T1000 (cell line): ENCODE measurements at places on chromosomes 11 and 22.

DNA sequence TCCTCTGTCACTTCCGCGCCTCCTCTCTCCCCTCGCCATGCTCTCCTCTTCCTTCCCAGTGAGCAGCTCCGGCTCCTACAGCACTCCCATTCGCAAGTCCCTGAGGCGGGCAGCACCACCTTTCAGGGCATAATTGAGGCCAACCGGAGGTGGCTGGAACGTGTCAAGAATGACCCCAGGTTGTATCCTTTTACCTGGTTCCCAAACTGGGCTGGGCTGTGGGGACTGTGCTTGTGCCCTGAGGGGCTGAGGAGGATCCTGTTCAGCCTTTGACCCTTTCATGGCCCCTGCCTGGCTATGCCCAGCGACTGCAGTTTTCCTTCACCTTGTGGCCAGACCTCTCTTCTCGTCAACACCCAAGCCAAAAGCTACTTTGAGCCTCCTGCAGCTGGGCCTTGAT, 84.1 kb downstream of the CEP164 start:
- no peak for DNase-seq

DNA sequence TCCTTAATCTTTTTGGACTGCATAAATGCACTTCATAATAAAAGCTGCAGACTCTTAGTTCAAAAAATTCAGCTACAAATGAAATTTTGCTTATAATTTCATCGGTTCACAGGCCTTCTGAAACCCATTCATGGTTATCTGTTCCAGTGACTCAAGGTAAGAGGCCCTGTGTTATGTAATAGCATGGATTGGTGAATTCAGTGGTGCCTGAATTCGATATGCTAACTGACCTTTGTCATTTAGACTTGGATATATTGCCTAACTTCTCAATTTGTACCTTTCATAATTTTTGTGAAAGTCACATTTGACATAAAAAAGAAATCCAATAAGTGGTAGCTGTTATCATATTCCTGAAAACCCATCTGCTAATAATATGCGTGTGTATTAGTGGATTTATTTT, 349.9 kb upstream of the KIRREL3 start:
- no peak for DNase-seq

GRCh38 chr11:16605389-16605893, 133.0 kb upstream of the C11orf58 start:
- DNase-seq: peak; percentile 26

GRCh38 chr22:32541481-32541880, 66.9 kb downstream of the FBXO7 start:
- no peak for DNase-seq

GRCh38 chr11:34791780-34792542, 124.2 kb downstream of the APIP start:
- DNase-seq: no peak

GRCh38 chr22:46935506-46936377, 173.3 kb downstream of the TBC1D22A start:
- no peak for DNase-seq

DNA sequence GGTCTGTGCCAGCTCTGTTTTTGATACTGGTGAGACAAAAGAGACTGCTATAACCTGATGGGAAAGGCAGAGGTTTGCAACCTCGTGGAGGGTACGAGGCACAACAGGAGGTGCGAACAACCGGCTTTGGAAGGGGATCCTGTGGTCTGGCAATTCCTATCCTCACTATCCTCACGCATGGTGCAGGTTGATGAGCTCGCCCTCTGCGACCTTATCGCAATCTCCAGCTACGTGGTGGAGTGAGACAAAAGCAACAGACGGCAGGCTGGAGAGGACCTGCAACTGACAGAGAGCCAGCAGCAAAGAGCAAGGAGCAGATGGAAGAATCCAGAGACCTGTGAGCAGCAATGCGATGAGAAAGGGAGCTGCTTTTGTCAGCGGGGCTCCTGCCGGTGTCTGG, 47.3 kb upstream of the TSKU start:
- no peak for DNase-seq

DNA sequence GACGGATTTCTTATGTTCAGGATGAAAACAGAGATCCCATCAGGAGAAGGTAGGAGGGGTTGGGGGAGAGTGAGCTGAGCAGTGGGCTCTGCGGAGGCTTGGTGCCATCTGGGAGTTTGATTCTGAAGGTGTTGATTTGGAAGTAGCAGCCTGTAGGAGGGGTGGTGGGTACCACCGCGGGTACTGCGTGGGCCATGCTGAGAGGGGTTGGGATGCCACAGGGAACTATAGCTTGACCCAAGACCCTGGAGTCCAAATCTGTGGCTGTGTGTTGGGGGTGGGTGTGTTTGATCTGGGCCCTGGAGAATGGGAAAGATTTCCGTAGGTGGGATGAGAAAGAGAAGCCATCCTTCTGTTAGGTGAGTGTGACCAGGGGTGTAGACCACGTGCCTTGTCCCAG, 5.0 kb downstream of the INCENP start:
- DNase-seq: no peak

GRCh38 chr22:30826670-30827355, 132.1 kb downstream of the OSBP2 start:
- no peak for DNase-seq

GRCh38 chr22:50710886-50711285, 27.1 kb upstream of the ACR start:
- no peak for DNase-seq

- no peak for DNase-seq
Observed at GRCh38 chr11:32113200-32113919, 22.5 kb downstream of the RCN1 start.

DNA sequence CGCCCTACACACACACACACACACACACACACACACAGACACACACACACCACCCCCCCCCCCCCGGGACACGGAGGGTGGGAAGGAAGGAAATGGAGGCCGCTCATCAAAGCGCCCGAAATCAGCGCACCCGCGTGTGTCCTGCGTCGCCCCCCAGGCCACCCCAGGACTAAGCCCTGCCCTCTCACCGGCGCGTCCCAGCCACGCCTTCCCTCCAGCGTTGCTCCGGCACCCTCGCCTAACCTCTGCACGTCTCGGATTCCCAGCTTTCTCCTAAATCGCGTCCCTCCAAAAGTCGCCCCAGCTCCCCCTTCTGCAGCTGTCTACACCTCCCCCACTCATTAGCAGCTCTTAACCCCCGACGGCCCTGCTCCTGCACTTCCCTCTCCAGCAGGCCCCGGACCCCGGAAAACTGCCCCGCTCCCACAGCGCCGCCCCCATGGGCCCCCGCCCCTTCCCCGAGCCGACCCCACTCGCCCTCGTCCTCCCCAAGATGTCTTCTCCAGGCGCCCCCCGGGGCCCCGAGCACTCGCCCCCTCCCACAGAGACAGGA, 557 bp downstream of the PACSIN2 start:
- DNase-seq: no peak

DNA sequence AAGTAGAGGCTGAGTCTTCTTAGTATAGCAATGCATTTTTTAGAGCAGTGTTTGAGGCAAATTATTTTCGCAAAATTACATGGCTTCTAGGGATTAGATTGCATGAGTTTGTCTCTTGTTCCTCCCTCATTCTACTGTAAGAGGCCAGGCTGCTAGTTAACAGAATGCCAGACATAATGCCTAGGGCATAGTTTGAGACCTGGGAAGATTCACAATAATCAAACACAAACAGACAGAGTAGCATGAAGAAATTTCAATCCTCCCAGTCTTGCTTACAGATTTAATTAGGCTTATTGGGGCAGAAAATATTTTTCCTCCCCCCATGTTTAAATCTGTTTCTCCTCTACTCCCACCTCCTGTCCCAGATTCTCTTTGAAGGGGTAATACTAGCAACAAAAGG, 48.3 kb downstream of the ARHGEF12 start:
- DNase-seq: no peak

DNA sequence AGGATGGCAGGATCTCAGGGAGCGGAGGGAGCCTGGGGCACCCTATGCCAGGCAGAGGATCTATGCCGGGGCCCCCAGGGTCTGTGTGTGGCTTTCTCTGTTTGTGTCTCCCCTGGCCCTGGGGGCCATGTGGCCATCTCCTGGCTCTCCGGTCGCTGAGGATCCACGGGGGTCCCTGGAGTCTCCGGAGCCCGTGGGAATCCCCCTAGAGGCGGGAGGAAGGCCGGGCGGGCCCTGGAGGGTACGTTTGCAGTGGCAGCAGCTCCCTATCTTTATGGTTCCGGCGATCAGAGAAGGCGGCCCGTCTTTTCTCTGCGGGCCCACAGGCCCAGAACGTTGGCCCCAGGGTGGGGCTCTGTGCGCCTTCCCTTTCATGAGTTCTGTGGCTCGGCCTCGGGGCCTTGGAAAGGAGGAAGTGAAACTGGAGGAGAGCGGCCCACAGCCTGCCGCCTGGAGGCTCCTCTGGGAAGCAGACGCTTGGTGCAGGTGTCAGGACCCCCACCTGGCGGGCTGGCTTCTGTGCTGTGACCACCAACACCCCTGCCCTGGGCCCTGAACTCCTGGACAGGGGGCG, 82.1 kb downstream of the KCNQ1 start:
- DNase-seq: no peak

GRCh38 chr22:40595497-40596234, 40.9 kb downstream of the MRTFA start:
- DNase-seq: no peak

DNA sequence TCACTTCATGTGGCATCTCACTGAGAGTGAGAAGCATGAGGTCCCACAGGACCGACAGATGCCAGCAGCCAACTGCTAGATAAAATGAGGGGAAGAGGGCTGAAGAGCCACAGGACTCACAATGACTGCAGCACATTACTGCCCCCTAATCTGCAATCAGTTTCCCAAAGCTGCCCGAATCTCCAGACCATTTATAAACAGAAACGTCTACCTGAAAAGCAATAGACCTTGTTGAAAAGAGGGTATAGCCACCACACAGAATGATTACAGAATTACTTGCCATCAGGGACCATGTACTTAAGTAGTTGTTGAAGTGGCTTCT, 12.4 kb upstream of the TEF start:
- no peak for DNase-seq

GRCh38 chr22:29334696-29335344, 19.3 kb upstream of the RASL10A start:
- DNase-seq: no peak

- DNase-seq: no peak
Observed at GRCh38 chr22:48588878-48589450, 1238.7 kb downstream of the BRD1 start.

- DNase-seq: no peak
Observed at GRCh38 chr11:75872887-75873416, 57.9 kb downstream of the UVRAG start.

- DNase-seq: no peak
Observed at GRCh38 chr22:34861787-34862186, 204.2 kb upstream of the ISX start.

- no peak for DNase-seq
Observed at GRCh38 chr11:116913000-116913399, 75.6 kb upstream of the APOA1 start.

GRCh38 chr11:15699978-15700377, 585.3 kb downstream of the INSC start:
- DNase-seq: no peak

- DNase-seq: no peak
Observed at GRCh38 chr11:62008193-62008592, 40.8 kb upstream of the FTH1 start.

DNA sequence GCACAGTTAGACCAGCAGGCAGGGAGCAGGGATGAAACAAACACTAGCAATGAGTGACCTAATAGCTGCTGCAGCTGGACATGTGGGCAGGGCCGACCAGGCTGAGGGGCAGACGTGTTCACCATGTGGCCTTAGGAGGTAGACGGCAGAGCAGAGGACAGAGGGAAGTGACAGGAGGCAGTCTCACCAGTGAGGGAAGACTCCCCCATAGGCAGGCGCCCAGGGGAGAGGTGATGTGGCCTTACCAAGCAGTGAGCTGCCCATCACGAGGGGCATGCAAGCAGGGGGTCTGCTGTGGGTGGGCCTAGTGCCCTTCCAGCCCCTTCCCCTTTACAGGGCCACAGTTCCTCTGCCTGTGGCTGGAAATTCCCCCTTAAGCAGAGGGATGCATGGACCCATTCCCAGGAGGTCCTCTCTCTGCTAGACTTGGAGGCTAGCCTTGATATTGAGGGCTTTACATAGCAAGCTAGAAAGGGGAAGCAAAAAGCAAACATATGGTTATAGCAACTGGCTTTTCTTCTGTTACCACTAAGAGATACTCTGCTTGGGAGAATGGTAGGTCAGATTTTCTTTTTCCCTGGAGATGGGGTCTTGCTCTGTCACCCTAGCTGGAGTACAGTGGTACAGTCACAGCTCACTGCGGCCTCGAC, 67.6 kb downstream of the MPPED1 start:
- DNase-seq: no peak

GRCh38 chr22:34866081-34866480, 199.9 kb upstream of the ISX start:
- DNase-seq: no peak

GRCh38 chr11:119011476-119012053, 6.6 kb downstream of the RPS25 start:
- DNase-seq: no peak

DNA sequence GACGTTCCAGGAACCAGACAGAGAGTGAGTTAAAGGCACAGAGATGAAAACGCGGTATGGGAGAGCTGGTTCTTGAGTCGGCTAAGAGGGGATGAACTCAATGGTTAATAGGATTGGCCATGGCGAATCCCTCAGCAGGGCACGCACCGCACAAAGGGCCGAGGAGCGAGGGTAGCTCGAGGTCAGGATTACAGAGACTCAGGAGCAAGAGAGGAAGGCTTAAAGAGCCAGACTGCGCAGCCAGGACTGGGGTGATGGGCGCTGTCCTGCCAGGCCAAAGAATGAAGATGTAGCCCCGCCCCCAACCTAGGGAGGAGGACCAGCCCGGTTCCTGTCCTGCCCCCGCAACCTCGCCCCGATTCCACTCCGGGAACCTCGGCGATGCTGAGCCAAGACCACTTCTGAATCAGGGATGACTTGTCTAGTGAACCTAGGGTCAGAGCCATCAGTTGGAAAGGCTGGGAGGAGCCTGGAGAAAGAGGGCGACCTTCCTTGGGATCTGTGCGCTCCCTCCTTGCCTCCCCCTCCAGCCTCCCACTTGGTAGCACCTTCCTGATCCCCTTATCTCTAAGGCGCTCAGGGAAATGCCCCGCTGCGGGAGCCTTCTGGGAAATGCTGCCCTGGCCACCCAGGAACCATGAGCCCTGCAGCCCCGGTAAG, at the start of gene PLEKHB1:
PLEKHB1 (plus strand) TSS at position 610 of the 660 bp plus-strand sequence; CDS start at position 638, 28 bp downstream.
- DNase-seq: no peak

- DNase-seq: no peak
Observed at GRCh38 chr11:61526956-61527731, 18.6 kb downstream of the LRRC10B start.

DNA sequence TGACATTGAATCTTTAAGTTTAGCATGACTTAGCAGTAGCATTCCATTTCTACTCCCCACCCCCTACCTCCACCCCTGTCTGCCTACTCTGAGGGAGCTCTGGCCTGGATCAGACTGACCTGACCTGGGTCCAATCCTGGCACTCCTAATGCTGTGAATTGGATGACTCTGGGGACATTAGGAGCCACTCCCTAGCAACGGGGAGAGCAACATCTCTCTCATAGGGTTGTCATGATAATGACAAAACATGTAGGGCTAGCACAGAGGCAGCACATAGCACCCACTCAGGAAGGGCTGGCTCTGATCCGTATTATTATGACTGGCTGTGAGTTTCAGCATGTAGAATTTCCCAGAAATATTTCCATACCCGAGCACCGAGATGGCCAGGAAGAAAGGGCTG, 40.5 kb downstream of the CABIN1 start:
- DNase-seq: no peak
